ENCODE measurements at places on chromosomes 12 and 14.

DNA sequence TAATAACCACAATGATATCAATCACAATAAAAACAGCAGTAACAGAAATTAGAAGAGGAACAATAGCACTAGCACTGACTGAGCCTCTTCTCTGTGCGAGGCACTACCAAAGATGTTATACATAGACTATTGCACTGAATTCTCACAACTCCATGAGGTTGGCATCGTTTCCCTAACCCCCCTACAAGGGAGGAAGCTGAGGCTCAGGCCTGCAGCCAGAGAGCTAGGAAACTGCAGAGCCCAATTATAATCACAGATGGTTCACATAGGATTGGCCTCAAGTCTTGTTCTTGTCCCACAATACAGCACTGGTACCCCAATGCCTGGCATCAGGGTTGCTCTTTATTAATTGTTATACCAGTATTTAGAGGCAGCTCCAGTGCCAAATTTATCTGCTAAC lies 278.0 kb downstream of the CEP128 start:
- DNase-seq, result no peak

DNA sequence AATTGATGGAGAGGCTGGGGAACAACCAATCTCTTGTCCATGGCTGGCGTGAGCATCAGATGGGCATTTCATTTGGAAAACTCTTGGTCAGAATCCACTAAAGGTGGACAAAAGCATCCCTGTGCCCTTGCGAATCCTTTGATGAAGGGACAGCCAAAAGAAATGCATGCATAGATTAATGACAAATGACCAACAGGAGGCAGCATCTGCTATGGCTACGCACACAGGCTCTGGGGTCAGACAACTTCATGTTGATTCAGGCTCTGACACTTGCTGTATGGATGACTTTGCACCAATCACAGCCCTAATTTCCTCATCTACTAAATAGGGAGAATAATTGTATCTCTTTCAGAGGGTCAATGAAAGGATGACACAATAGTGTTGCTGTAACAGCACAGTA lies 117.5 kb downstream of the ASCL4 start:
- DNase-seq, result no peak

DNA sequence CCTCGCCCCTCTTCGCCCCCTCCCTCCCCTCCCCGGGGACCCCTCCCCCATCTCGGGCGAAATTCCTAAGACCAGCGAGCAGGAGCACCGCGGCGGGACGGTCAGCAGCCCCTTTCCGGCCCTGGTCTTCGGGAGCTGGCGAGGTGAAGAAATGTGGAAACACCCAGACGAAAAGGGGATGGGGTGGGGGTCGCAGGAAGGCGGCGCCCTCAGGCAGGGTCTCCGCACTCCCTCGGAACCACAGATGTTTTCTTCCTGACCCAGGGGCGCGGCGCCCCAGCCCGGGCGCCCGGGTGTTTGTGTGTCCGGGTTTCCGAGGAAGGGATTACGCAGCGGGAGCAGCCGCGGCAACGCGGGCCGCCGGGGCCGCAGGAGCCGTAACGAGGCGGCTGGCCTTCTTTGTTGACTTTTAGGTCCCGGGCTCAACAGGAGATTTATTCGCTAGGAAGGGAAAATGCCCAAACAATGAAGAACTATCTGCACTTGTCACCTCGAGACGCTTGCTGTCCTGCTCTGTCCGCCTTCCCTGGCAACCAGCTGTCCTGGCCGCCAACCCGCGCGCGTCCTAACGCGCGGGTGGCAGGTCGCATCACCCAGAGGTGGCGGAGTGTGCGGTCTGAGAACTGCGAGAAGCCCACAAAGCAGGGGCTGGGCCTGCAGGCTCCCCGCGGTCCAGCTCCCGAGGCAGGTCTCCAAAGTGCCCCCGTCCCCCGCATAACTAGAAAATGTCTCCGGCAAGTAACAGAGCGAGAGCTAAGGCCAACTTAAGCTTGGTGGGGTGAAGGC lies 7.0 kb downstream of the FOXA1 start:
- no peak for DNase-seq

DNA sequence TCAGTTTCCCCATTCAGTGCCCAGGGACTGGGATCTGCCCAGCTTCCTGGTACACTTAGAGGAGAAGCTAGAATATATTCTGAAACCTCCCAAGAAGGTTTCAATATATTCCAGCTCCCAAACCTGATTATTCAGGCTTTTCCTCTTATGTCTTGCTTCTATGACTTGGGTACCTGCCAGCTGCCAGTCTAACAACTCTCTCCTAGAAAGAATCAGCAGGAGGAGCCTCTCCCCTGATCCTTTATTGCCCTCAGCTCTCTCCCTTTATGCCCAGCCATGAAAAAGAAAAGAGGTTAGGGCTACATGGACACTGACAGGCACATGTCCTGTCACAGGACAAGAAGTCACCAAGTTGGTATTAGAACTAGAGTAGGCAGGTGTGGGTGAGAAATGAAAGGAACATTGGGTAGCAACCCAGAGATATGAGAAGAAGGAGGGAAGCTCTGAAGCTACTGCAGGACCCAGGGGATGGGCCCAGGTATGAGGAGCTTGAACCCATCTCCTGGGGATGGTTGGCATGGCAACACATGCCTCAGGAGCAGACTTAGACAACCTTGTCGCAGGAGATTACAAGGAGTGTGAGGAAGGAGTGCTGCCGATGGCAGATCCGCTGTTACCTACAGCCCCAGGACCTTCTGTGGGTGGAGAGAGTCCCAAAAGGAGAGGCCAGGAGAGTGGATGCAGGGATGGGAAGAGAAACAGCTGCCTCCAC lies 2.0 kb upstream of the CACNB3 start:
- DNase-seq, result no peak

- no peak for DNase-seq
These were observed 280.8 kb downstream of the ATXN7L3B start for GRCh38 chr12:74818412-74818811.

DNA sequence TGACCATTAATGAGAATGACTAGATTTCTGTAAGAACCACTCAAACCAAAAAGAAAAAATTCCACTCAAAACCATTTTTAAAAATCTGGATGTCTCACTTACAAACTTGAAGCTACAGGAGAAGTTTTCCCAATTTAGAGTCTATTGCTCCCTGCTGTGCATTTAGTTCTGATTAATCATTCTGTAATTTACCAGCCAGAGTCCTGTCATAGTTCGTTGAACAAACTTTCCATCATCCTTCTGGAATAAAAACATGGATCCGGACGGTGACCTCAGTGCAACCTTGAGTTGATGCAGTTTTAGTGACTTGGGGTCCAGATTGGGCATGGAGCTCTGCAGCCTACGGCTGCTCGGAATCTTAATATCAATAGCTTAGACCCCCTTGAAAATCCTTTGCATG lies 73.4 kb downstream of the PRMT8 start:
- DNase-seq, result no peak
